NCI-H2029 (cell line): ENCODE measurements at places on chromosomes 11 and 22.

GRCh38 chr11:27315836-27316235, 47.2 kb downstream of the CCDC34 start:
- DNase-seq = no peak

GRCh38 chr11:120169981-120170698, 32.2 kb upstream of the TRIM29 start:
- no peak for DNase-seq

DNA sequence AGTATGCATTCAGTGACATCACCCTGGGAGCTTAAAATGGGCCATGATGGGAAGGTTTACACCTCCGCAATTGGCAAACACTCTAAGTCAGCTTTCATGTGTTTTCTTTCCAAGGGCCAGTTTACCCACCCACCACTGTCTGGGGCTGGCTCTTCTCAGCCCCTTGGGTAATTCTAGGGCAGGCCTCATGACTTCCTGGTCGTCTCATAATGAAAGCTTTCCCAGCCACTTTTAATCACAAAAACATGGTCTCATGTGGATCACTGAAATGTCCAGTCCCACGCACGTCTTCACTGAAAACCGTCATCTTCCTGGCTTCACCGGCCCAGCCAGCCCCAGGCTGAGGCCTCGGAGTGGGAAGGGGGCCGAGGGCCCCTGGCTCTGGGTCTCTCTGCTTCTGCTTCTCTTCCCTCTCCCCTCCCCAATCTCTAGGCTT, 58.5 kb upstream of the ANO1 start:
- no peak for DNase-seq

- peak; percentile 56 for DNase-seq
Observed at GRCh38 chr11:3616721-3617460, 24.9 kb downstream of the ART5 start.

DNA sequence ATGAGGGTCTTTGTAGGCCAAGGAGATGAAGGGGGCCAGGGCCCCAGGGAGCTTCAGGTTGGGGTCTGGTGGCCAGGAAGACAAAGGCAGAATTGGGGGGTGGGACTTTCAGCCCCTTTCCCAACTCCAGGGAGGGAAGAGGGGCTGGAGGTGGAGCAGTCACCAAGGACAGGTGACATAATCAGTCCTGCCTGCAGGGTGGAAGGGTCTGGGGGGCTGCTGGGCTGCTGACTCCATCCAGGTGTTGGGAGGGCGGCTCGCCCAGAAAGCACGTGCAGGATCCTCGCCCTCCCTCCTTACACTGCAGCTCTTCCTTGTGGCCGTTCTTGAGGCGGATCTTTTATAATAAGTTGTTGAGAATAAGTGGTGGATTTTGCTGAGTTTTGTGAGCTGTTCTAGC, 1491.1 kb downstream of the TBC1D22A start:
- no peak for DNase-seq

- no peak for DNase-seq
Observed at GRCh38 chr11:71532036-71532610, 5.1 kb downstream of the KRTAP5-7 start.

GRCh38 chr11:102304686-102305085, 12.6 kb upstream of the BIRC3 start:
- DNase-seq = no peak

DNA sequence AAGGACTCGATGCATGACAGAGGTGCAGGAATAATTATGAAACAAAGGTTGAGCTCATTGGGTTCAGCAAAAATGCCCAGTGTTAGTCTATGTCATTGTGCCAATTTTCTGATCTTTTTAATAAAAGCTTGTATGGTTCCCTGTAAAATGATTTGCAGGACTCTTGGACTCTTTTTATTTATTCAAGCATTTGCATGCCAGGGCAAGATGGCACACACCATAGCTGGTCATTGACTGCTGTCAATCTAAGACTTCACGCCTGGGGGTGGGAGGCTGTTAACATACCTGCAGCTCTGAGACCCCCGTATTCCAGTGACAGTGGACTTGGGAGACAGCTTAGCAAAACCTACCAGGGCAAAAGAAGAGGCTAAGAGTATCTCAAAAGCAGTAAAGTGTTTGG, 32.0 kb upstream of the ANO1 start:
- DNase-seq = no peak

DNA sequence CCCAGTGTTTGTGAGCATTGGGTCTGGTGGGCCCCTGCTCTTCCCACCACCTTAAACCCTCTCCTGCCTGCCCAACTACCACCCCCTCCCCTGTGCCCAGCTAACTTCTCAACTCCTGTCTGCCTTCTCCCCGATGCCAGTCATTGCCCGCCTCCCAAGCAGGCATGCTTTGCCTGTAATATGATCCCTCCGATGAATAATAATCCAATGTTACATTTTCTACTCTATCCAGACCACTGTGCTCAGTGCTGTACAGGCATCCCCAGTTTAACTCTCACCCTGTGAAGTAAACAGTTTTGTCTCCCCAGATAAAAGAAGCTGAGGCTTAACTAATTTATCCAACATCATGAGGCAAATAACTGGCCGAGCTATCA, 35.5 kb upstream of the OLFML1 start:
- no peak for DNase-seq

DNA sequence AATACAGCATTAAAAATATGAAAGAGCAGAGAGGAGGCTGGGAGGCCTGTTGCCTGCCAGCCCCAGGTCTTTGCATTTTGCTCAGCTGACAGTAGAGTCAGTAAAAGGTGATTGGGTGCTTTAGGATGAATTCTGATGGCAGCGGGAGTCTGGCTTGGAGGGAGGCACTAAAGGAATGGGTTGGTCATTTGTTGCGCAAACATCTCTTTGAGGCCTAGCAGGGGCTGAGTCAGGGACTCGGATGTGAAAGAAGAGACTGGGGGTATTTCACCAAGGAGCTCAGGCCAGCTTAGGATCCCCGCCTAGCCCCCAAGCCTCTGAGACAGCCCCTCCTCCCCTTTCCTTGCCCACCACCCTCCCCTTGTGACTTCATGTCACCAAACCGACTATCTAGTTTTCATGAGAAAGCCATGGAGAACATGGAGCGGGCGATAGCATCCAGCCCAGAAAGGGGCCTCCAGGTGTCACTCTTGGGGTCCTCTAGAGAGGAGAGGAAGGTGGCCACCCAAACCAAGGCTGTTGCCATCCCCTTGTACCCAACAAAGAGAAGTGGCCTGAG, 9.7 kb downstream of the DGKZ start:
- DNase-seq = no peak

DNA sequence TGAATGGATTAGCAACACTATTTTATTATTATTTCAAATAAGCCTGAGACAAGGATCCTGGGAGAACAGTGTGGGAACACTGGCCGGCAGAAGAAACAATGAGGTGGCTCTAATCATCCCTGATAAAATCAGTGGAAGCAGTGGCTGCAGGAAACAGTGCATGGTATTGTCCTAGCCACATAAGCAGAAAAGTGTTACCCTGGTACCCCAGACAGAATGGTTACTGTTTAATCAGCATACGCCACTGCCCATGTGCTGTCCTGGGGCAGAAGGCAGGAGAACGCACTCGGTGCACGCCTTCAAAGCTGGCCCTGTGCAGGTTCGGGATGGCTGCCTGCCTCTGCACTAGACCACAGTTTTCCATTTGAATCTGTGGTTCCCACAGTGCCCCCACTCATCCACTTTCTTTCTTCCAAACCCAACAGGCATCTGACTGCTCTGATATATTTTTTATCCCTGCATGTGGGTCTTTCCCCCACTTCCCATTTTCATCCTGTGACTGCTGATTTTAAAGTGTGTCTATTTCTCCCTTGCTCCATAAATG, 25.7 kb downstream of the OPCML start:
- no peak for DNase-seq

- DNase-seq = no peak
Observed at GRCh38 chr11:2741006-2741376, 41.2 kb upstream of the KCNQ1OT1 start.

DNA sequence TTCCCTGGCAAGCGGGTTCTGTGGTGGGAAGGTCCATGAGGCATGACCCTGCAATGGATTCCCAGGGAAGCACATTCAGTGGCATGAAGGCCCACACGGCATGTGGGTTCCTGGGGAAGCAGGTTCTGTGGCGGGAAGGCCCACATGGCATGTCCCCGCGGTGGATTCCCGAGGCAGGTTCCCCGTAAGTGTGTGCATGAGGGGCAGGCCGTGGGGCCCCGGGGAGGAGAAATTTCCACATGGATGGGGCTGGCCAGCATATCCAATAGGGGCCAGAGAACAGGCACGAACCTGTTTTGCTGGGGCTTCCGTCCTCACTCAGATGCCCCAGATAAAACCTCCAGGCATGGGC, 83.7 kb downstream of the PHF21B start:
- no peak for DNase-seq

GRCh38 chr11:19978668-19979518, 181.4 kb downstream of the DBX1 start:
- DNase-seq = no peak
